Erythroblast (primary cell): ENCODE measurements at places on chromosomes 7 and 10.

DNA sequence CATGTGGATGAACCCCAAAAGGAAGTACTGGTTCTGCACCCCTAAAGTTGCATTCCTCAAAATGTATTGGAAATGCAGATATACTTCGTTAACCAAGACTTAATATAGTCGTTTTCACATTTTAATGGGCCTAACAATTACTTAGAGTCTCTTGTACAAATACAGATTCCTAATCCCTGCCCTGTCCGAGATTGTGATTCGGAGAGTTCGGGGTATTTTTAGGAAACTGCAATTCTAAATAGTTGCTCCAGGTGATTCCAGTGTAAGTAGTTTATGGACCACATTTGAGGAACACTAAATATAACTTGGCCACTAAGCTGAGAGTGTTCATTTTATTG lies 830 bp downstream of the TRUB1 start:
- DNase-seq: no peak

GRCh38 chr7:117084286-117084685 lies 131.0 kb downstream of the ST7 start:
- DNase-seq: no peak

DNA sequence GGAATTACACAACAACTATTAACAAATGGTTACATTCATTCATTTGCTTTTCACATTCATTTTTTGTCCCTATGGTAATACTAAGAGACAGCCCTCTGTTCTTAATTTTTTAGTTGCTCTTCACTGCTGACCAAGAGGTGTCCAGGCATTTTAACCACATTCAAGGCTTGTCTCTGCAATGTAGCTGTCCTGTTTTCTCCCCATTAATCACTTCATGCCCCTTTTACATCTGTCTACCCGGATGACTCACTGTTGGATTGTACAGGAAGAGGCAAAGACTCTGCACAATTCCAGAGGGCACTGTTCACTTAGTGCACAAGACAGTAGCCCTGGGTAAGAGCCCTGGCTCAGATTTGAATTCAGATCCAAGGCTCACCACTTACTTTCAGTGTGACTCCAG lies 168.5 kb downstream of the NOC3L start:
- DNase-seq: no peak

DNA sequence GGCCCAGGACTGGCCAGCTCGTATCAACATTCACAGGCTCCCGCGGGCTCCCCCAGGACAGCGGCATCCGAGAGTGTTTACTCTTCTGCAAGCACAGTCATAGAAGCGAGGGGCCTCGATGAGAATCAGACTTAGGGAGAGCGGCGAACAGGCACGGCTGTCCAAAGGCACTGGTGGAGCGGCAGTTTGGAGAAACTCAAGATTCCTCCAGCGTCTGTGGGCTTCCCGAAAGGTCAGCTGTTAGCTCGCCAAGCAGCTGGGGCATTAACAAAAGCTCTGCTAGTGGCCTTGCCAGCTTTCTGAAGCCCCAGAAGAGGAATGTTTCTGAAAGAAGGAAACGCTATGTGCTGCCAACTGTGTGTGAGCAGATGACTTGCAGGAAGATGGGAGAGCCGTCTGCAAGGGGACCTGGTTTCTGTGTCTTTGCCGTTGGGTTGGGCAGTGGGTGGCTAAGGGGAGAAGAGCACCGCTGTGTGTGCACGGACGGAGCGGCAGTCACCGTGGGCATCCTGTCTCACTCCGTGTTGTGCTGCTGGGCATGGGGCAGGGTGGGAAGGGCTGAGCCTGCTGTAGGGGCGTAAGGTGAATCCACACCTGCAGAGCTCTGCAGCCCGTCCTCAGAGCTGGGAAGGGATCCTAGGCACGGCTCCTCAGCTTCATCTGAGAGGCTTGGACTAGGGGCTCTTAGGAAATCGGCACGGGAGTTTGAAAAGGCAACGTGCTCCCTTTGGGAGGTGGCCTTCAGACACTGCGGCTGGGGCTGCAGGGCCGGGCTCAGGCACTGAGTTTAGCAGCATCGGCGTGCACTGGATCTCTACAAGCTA lies 42.1 kb downstream of the AMZ1 start:
- DNase-seq: no peak

- no peak for DNase-seq
Measured at GRCh38 chr7:139886899-139887298, 57.8 kb downstream of the TBXAS1 start.

DNA sequence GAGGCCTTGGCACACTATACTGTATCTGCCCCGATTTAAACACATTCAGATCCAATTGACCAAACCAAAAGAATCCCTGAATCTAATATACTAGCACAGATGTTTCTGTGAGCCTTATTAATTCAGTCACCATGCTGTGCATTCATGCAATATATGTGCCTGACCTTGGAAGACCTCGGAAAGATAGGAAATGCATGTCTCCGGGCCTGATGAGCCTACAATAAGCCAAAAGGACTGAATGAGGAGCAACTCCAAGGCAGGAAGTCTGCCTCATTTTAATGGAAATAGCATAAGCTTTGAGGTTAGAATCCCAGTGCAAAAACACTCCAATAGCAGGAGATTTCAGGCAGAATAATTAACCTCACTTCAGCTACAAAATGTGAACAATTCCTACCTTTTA lies 316.7 kb downstream of the LRRTM3 start:
- DNase-seq: no peak

DNA sequence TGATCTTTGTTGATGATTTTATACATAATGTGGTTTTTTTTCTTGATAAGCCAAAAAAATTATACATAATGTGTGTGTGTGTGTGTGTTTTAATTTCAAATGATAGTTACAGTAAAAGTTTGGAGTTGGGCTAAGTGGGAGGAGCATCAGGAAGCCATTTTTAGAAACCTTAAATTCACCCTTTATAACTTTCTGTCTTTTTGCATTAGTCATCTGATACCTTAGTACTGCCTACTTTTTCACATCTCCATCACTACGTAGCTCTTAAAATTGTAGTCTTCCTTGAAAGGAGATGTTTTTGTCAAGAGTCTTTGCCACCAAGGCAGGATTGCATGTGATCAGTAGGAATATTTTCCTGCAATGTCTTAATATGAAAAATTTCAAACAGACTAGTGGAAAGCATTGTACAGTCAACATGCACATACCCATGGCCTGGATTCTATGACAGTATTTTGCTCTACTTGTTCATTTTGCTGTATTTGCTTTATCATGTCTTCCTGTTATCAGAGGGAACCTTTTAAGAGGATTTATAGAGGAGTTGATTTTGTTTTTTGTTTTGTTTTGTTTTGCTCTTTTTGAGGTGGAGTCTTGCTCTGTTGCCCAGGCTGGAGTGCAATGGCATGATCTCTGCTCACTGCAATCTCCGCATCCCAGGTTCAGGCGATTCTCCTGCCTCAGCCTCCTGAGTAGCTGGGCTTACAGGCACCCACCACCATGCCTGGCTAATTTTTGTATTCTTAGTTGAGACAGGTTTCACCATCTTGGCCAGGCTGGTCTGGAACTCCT lies 67.3 kb downstream of the DAGLB start:
- no peak for DNase-seq
